HT1080 (cell line): ENCODE measurements at places on chromosomes 16 and 17.
A peak's percentile ranks its signal among the peaks of the same experiment; 100 is the strongest.

DNA sequence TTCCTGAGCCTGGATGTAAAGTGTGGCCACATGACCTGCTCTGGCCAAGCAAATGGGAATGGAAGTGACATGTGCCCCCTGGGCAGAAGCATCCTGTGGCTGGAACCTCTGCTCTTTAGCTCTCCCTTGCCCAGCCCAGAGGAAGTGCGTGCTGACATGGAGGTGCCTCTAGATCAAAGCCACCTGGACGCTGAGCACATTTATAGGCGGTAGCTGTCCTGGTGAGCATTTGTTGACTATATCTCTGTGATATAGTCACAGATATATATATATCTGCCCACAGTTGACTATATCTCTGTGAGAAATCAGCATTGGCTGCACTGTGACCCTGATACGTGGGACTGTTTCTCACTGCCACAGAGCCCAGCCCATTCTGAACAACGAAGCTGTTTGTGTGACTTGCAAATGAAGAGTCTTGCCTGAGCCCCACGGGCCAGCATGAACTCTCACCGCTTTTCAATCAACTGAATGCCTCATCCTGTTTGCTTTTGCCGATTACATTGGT, 118.8 kb downstream of the C16orf95 start:
- no peak for DNase-seq

DNA sequence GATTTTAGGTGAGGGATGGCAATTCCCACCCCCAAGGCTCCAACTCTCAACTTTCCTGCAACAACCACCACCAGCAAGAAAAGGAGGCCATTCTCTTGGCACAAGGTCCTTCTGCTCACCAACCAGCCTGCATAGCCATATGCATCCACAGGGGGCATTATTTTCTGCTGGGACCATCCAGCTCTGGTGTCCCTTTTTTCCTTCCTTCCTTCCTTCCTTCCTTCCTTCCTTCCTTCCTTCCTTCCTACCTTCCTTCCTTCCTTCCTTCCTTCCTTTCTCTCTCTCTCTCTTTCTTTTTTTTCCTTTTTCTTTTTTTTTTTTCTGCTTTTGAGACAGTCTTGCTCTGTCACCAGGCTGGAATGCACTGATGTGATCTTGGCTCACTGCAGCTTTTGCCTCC, 21.1 kb upstream of the COX10 start:
- no peak for DNase-seq

DNA sequence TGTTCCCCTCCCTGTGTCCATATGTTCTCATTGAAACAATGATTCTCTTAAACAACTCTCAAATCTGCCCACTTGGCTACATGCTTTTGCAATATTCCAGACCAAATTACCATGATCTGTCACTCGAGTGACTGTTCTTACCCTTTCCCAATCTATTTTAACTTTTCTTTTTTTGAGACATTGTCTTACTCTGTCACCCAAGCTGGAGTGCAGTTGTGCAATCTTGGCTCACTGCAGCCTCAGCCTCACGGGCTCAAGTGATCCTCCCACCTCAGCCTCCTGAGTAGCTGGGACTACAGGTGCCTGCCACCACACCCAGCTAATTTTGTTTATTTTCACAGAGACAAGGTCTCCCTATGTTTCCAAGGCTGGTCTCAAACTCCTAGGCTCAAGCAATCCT, 58.8 kb upstream of the CLEC18A start:
- DNase-seq = no peak

- no peak for DNase-seq
These were observed 4.4 kb upstream of the FOXJ1 start for GRCh38 chr17:76145231-76146052.

DNA sequence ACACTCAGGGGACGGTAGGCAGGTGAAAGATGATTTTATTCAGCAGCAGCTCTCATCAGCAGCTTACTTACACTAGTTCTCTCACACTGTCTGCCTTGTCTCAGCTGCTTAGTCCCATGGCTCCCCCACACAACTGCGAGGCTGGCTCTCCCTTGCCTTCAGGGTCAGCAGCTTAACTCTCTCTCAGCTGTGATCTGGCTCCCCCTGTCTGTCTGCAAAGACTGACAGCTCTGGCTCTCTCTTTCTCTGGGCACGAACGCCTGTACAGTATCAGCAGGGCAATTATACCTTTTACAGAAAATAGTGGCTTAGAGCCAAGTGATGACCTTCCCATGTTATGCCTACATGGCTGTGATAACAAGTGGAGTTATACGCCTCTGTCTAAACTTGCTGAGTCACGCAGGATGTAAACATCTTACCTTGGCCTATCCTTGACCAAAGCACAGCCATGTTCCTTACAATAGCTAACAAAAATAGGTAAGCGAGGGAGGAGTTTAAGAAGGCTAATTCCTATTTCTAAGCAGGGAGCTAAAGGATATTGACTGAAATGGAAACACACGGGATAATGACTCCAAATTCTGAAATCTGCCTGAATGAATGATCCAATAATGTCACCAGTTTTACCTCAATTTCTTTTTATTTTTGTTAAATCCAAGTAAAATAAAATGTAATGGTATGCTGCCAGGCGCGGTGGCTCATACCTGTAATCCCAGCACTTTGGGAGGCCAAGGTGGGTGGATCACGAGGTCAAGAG, 1.1 kb upstream of the NDUFAB1 start:
- peak; percentile 27 for DNase-seq

DNA sequence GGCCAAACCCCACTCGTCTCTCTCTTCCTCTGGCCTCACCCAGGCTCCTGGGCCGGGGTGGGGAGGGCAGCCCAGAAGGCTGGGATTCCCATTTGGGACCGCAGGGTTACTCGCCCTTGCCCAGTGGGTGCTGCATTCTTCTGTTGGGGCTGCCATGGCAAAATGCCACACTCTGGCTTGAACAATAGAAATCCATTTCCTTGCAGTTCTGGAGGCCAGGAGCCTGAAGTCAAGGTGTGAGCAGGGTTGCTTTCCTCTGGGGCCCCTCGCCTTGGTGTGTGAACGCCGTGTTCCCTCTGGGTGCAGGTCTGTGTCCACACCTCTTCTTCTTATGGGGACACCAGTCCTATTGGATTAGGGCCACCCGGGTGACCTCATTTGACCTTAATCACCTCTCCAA, 105.8 kb upstream of the GSE1 start:
- DNase-seq = no peak

GRCh38 chr17:13544292-13544691, 57.4 kb downstream of the HS3ST3A1 start:
- DNase-seq = peak; percentile 99

DNA sequence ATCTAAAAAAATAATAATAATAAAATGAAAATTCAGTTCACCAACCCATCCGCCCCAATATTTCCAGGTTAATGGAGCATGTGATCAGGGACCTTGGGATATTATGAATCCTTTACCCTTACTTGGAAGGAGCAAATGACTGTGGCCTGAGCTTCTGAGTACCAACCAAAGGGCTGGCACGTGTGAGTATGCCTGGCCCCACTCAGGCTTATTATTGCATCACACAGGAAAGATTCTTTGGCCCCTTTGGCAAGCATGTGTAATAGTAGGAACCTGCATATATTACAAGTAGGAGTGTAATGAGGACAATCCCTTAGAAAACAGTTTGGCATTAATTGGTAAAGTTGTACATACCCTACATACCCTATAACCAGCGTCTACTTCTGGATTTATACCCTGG, 7.2 kb upstream of the C17orf78 start:
- peak; percentile 22 for DNase-seq

DNA sequence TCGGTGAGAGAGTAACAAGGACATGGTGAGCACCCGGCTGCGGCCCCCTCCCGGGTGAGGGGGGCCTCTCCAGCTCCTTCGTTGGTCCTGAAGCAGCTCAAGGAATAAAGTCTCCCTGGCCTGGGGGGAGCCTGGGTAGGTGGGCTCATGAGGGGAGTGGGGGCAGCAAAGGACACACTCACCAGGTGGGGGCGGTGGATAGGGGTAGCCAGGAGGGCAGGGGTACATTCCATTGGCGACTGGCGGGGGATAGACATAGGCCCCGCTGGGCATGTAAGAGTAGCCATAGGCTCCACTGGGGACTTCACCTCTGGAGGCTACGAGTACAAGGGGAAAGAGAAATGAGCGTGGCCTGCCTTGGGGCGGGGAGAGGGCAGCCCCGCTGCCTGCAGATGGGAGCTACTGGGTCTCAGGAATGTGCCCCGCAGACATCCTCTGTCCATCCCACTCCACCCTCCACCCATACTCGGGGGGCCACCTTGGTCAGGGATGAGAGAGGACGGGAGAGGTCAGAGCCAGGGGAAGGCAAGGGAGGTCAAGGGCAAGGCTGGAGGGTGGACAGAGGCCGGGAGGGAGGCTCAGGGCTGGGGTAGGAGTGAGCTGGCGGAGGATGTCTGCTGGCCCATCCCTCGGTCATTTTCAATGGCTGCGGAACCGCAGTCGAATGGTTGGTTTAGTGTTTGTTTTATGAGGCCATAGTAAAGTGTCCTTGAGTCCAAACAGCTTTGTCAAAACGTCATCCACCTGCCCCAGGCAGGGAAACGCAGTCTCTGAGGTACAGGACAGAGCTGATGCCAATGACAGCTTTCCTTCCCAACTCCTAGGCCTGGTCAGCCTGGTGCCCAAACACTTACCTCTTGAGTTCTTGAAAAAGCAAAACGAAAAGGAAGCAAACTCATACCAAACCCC, 3.7 kb upstream of the UNC13D start:
- no peak for DNase-seq

DNA sequence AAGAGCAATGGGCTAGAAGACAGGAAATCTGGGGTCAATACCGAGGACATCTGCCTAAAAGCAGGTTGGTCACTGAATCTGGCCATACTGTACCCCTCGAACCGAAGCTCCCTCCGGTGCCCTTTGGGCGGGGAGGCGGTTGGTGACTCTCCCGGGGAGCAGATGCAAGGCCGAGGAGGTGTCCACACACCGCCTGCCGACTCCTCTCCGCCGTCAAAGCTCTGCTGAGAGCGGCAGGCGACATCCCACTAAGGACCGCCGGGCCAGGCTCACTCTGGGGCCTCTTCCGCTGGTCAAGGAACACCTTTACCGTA, 458 bp downstream of the ZNF200 start:
- no peak for DNase-seq
